Thoracic aorta (tissue), 2 donors: ENCODE measurements at places on chromosomes 12 and 14. TPM values are rescaled to one million over a fixed set of nuclear protein-coding genes. Genes with fewer than 3 reads are reported as not detected.

FAM222A gene
- total RNA-seq: 2.9 TPM

DYNLL1 gene
- total RNA-seq: 199 TPM

SNRPF gene
- total RNA-seq: 6.5 TPM

C12orf56 gene
- total RNA-seq: not detected

MGAT4C gene
- total RNA-seq: 0.14 TPM

TPH2 gene
- not detected for total RNA-seq

RAB15 gene
- total RNA-seq: 3.2 TPM

ZNF891 gene
- 4.3 TPM for total RNA-seq

PPP1R36 gene
- total RNA-seq: not detected

TEX52 gene
- total RNA-seq: not detected

P2RX2 gene
- total RNA-seq: not detected

GRCh38 chr12:19239616-19240234 is 110.2 kb downstream of the PLEKHA5 start:
- H3K4me1 ChIP-seq: peaks cover 87% of the 10 kb centered on the region
- H3K36me3 ChIP-seq: no peaks in the 10 kb centered on the region
- peak overlapping the region; percentile 16 for H3K4me3 ChIP-seq
- H3K27me3 ChIP-seq: no peaks in the 10 kb centered on the region
- no peak overlapping the region for H3K27ac ChIP-seq

- H3K36me3 ChIP-seq: no peaks in the 10 kb centered on the region
- H3K27ac ChIP-seq: no peak overlapping the region
- H3K4me1 ChIP-seq: no peaks in the 10 kb centered on the region
- no peak for DNase-seq
Observed at GRCh38 chr12:88225776-88226175, 83.7 kb downstream of the TMTC3 start.

DNA sequence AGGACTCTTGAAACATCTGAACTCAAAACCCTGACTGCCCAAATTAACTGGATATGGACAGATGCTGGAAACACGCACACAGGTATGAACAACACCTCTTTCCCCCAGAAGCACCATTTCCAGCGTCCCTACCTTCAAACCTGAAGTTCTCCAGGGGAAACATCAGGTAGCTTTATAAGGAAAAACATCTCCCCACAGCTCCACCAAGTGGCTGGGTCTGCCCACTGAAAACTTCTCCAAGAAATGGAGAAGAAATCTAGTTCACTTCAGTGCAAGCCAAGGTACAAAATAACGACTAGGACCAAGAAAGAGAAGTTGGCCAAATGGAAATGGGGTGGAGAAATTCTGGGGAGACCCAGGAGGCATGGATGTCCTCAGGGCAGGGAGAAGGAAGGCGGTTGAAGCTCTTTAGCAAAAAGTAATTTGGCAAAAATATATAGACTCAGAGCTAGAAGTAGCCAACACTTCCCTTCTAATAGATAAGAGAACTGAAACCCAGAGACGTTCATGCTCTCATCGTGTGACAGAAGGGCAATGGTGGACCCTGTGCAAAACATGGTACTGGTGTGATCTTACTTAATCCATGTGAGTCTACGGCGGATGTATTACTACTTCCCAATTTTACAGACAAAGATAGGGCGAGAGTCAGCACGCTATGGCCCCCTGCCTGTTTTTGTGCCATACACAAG is 10.5 kb upstream of the NUAK1 start:
- DNase-seq: no peak
- H3K36me3 ChIP-seq: no peaks in the 10 kb centered on the region
- no peak overlapping the region for H3K4me3 ChIP-seq
- H3K27ac ChIP-seq: no peak overlapping the region
- no peaks in the 10 kb centered on the region for H3K27me3 ChIP-seq

DNA sequence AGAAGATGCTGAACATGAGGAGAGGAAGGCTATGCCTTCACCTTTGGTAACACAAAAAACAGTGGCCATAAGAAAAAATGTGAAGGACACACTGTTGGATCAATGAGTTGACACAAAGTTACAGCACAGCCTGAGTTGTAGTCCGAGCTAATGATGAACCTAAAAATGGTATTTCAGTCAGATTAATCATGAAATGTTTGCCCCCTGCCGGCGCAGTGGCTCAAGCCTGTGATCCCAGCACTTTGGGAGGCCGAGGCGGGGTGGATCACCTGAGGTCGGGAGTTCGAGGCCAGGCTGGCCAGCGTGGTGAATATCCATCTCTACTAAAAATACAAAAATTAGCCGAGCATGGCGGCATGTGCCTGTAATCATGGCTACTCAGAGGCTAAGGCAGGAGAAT is 1.3 kb upstream of the CAPRIN2 start:
- H3K36me3 ChIP-seq: no peaks in the 10 kb centered on the region
- no peak for DNase-seq
- H3K4me3 ChIP-seq: no peak overlapping the region
- H3K27ac ChIP-seq: peak overlapping the region; percentile 74

- no peak for DNase-seq
- H3K4me3 ChIP-seq: peak overlapping the region; percentile 12
- H3K27ac ChIP-seq: peak overlapping the region; percentile 35
- no peaks in the 10 kb centered on the region for H3K27me3 ChIP-seq
- no peaks in the 10 kb centered on the region for H3K36me3 ChIP-seq
- H3K4me1 ChIP-seq: peaks cover 3% of the 10 kb centered on the region
Observed at GRCh38 chr14:31441273-31442111, 15.8 kb downstream of the DTD2 start.

GRCh38 chr14:52546318-52546670 is 6.0 kb downstream of the TXNDC16 start:
- H3K36me3 ChIP-seq: peaks cover 4% of the 10 kb centered on the region
- H3K27ac ChIP-seq: no peak overlapping the region
- no peak overlapping the region for H3K4me3 ChIP-seq
- no peak for DNase-seq
- no peaks in the 10 kb centered on the region for H3K27me3 ChIP-seq

DNA sequence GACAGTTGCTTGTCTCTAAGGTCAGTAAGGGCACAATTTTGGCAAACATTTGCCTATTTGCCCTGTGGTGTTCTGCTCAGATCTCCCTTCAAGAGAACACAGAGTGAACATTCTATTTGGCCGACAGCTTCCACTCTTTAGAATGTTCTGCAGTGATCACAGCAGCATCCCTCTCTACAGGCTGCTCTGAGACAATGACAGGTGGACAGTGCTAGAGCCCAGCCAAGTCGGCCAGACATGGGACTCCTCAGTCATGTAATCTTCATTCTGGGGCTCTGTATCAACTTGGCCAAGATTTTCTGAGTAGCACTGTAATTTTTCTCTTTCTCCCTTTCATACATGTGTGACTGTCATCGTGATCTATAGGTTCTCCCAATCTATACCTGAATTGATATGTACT is 34.8 kb downstream of the TIMELESS start:
- no peak overlapping the region for H3K4me3 ChIP-seq
- H3K4me1 ChIP-seq: no peaks in the 10 kb centered on the region
- no peaks in the 10 kb centered on the region for H3K27me3 ChIP-seq
- H3K27ac ChIP-seq: no peak overlapping the region
- H3K36me3 ChIP-seq: no peaks in the 10 kb centered on the region

- no peak overlapping the region for H3K4me3 ChIP-seq
- H3K36me3 ChIP-seq: no peaks in the 10 kb centered on the region
- no peak for DNase-seq
- H3K27me3 ChIP-seq: no peaks in the 10 kb centered on the region
- H3K27ac ChIP-seq: no peak overlapping the region
- H3K4me1 ChIP-seq: no peaks in the 10 kb centered on the region
Observed at GRCh38 chr14:75527449-75528163, 5.3 kb downstream of the BATF start.

DNA sequence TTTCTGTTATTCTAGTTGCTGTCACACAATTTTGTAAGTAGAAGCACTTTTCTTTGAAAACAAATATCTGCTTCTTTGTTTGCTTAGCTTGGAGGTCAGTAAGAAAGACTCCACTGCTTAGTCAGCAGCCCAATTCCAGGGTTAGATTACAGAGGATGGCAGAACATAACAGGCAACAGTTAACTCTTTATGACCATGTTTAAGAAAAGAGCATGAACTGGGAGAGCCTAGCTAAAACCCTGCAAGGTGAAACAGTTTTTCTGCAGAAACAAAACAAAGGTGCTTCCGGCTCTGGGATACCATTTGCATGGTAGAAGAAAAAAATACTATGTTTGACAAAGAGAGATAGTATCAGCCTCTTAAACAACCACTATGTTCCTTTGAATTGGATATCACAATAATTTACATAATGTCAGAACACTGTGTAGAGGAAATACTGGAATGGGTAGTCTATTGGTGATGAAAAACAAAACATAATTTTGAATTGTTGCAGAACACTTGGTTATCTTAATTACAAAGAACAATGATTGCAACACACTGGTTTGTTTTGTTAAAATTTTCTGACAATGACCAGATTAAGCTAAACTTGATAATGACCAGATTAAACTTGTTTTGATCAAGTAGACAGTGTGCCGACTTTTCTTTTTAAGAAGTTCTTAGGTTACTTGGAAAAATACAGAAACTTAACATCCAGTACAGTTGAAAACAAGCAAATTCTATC is 22.4 kb upstream of the PPM1H start:
- H3K27ac ChIP-seq: no peak overlapping the region
- H3K4me3 ChIP-seq: no peak overlapping the region
- H3K4me1 ChIP-seq: no peaks in the 10 kb centered on the region
- no peaks in the 10 kb centered on the region for H3K36me3 ChIP-seq
- H3K27me3 ChIP-seq: no peaks in the 10 kb centered on the region
- DNase-seq: no peak

- H3K4me3 ChIP-seq: no peak overlapping the region
- no peak for DNase-seq
- no peaks in the 10 kb centered on the region for H3K36me3 ChIP-seq
Observed at GRCh38 chr14:81331229-81332021, 68.7 kb downstream of the STON2 start.

GRCh38 chr14:64174922-64175782 is 119.0 kb downstream of the ESR2 start:
- H3K27ac ChIP-seq: no peak overlapping the region
- no peak overlapping the region for H3K4me3 ChIP-seq
- no peaks in the 10 kb centered on the region for H3K27me3 ChIP-seq
- peaks cover 38% of the 10 kb centered on the region for H3K36me3 ChIP-seq
- DNase-seq: no peak
- H3K4me1 ChIP-seq: no peaks in the 10 kb centered on the region

DNA sequence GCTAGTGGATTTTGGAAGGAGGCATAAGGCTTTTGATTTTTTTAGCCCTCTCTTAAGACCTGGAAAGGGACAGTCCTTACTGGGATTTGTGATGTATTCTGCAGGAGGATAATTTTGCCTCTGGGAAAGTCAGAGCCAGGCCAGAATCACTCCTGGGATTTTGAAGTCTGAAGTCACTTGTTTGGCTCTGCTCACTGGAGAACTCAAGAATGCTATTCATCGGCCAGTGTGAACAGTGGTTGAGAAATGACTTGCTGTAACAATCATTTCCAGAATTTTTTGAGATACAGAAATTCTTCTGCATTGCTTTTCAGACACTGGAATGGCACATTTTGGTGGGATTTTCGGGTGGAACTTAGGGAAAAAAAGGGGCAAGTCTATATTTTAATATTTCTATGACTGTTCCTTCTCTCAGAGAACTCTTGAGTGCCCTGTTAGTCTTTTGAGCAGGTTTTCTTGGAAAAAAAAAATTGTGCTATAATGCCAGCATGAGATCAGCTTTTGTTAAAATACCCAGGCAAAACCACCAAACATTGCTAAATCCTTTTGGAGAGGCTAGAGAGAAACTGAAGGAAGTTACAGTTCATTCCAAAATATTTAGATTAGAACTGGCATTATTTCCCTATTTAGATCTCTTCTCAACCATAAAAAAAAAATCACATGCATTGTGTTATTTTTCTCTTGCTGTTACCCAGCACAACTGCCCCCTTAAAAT is 26.1 kb upstream of the BHLHE41 start:
- H3K27ac ChIP-seq: peak overlapping the region; percentile 66
- H3K36me3 ChIP-seq: no peaks in the 10 kb centered on the region
- DNase-seq: no peak
- peaks cover 42% of the 10 kb centered on the region for H3K4me1 ChIP-seq
- H3K4me3 ChIP-seq: no peak overlapping the region

DNA sequence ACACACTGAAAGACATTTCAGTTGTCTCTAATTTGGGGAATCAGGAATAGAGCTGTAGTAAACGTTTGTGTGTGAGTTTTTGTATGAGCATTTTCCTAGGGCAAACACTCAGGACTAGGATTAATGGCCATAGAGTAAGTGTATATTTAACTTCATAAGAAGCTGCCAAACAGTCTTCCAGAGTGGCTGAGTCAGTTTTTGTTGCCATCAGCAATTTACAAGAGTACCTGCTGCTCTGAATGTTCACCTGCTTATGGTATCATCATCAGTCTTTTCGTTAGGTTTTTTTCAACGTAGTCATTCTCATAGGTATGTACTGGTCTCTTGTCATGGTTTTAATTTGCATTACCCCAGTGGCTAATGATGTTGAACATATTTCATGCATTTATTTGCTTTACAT is 30.6 kb upstream of the TRHDE start:
- no peak overlapping the region for H3K27ac ChIP-seq
- H3K27me3 ChIP-seq: no peaks in the 10 kb centered on the region
- H3K4me3 ChIP-seq: no peak overlapping the region
- no peak for DNase-seq
- no peaks in the 10 kb centered on the region for H3K36me3 ChIP-seq

DNA sequence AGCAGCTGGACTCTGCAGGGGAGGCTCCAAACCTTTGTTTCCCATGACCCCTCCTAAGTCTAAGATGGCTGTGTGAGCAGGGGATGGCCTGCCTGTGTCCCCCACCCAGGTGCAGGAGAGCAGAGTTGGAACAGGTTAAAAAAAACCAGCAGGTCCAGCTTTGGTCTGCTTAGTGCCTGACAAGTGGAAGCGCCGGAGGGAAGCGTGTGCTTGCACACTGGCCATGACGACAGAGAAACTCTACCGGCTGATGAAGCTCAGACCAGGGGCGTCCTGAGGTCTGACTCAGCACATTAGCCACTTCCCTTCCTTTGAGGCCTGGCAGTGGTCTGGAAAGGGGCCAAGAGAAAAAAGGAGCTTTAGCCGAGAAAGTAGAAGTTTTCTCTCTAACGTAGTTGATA is 280.1 kb downstream of the VRK1 start:
- no peaks in the 10 kb centered on the region for H3K4me1 ChIP-seq
- no peak overlapping the region for H3K27ac ChIP-seq
- H3K4me3 ChIP-seq: no peak overlapping the region

DNA sequence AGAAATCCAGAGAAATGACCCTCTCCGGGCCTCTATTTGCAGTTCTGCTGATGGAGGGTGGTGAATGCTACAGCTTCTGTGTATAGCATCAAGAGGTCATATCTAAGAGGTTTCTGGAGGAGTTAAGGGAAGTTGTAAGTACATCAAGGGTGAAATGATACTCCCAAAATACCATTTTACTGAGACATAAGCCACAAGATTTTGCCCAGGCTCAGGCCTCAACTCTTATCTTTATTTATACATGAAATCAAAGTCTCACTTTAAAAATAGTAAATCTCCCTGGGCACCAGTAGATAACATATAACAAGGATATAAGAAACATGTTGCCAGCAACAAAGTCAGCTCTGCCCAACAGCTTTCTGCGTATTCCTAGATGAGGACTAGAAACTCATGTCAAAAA is 40.4 kb downstream of the NIN start:
- no peak overlapping the region for H3K4me3 ChIP-seq
- no peak for DNase-seq
- H3K27me3 ChIP-seq: no peaks in the 10 kb centered on the region
- H3K4me1 ChIP-seq: peaks cover 28% of the 10 kb centered on the region
- no peaks in the 10 kb centered on the region for H3K36me3 ChIP-seq
- H3K27ac ChIP-seq: no peak overlapping the region
